ENCODE measurements at places on chromosomes 13 and 19. TPM values are rescaled to one million over a fixed set of nuclear protein-coding genes. Genes with fewer than 3 reads are reported as not detected.

The PGLYRP2 gene
- total RNA-seq = not detected

The C1QTNF9 gene
- 0.61 TPM for total RNA-seq

GRCh38 chr19:10968527-10969135, 7.8 kb downstream of the SMARCA4 start:
- no peak for DNase-seq

DNA sequence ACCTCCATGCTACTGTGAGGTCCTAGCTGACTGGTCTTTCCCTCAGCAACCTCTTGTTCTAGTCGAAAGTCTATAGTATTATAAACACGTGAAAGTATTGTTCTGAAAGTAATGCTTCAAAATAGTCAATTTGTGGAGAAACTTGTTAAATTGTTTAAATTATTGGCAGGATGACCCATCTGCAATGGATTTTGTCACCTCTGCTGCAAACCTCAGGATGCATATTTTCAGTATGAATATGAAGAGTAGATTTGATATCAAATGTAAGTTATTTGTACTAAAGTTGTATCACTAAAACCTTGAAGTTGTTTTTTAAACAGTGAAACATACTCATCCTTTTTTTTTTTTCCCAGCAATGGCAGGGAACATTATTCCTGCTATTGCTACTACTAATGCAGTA, 25.9 kb downstream of the UBA2 start:
- DNase-seq = no peak
